Effector CD4-positive, alpha-beta T cell (primary cell): ENCODE measurements at places on chromosomes 7 and 10.

- no peak for DNase-seq
Measured at GRCh38 chr10:75408911-75409885, 7.6 kb upstream of the ZNF503 start.

- DNase-seq: no peak
Measured at GRCh38 chr10:129642427-129642826, 175.4 kb downstream of the MGMT start.

DNA sequence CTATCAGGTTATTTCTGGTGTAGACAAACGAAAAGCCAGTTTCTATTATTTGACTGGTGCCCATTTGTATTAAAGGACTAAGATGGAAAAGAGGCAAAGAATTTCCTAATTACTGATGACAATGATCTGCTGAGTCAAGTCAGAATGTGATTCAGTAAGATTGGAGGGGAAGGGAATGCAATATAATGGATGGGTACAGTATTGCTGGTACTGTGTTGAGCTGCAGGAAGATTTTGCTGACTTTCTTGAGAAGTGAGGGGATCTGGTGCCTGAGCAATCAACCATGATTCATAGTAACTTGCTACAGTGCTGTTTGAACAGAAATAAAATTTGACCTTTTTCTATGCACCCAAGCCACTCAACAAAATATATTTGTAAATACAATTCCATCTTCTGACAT lies 139.1 kb upstream of the RHEB start:
- no peak for DNase-seq

DNA sequence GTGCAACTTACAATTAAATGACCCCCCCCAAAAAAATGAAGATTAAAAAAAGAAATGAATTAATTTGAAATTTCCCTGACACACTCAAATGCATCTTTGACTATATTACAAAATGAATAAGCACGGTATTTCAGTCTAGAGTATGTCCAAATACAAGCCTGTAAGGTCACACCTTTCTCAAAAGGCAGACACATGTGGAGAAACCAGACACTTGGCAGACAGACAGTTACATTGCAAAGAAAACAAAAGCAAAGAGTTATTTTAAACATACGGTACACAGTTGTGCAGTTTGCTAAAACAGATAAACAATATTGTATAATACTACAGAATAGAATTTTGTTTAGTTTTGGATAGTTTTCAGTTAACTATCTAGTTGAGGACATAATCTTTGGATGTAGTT lies 153.0 kb downstream of the ATE1 start:
- DNase-seq: no peak

DNA sequence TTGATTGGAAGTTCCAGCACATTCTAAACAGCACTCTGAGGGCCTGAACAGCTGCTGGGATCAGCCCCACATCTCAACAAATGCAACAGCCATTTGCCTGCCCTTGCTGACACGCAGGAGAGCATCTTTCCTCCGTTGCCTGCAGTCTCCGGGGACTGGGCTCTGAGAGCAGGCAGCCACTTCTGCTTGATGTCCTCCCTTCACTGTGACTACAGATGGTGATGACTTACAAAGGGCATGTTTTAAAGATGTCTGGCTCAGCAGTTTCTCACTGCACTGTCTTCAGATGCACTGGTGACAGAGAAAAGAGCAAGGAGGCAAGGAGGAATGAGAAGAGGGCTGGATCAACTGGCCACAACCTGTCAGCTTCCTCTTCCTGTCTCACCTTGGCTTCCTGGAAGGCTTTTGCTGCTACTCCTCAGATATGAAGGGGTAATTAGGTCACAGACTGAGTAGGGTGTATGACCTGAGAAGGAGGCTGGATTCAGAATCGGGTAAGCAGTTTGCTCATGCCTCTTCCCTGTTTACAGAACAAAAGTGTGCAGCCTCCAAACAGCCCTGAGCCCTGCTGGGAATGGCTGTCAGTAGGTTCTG lies 143.5 kb upstream of the GHITM start:
- DNase-seq: no peak

- DNase-seq: no peak
Measured at GRCh38 chr7:106038916-106039315, 73.2 kb downstream of the SYPL1 start.

DNA sequence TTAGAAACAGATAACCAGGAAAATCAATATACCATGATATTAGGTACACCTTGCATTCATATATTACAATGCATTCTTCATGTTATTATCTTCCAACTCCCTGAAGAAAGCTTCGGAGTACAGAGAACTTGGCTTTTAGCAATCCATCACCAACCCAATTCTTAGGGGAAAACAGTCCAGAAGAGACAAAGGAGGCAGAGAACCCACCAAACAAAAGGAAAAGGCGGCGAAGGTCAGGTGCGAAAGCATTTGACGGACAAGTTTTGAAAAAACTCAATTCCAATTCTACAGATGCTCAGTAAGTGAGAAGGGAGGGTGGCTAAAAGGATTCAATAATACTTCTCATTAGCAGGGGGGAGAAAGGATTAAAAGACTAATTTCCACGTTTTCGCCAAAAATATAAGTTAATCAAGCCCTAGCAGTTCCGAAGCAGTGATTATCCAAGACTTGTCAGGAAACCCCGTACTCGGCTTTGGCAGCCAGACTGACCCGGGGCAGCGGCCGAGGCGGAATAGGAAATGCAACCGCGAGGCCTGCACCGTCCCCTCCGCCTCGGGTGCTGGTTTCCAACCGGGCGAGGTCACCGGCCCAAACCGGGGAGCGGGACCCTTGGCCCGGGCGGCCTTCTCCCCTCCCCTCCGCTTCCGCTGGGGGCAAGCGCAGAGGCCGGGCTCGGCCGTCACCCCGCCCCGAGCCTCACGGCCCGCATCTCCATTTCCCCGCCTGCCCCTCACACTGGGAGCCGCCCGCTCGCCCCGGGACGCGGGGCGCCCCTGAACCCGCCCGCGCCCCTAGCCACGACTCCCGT lies 747 bp downstream of the GDI2 start:
- DNase-seq: peak; percentile 21

DNA sequence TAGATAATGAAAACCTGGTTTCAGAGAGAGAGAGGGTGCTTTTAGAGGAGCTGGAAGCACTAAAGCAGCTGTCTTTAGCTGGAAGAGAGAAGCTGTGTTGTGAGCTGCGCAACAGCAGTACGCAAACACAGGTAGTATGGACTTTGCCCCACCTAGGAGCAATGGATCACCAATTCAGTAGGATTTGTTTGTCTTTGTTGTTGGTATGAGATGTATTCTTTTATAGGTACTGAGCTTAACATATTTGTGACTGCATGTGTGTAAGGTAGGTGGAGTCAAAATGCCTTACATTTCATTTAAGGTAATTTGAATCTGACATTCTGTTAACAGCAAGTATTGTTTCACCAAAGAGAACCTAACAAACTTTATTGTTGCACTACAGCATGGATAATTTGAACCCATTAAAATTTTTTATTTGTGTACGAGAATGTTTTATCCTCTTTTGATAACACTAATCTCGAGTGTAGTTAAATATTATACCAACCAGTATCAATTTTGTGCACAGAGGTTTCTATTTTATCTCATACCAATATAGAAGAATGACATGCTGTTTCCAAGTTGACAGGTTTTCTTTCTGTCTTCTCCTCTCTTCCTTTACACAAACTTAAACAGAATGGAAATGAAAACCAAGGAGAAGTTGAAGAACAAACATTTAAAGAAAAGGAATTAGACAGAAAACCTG lies 92.1 kb downstream of the CYP51A1 start:
- no peak for DNase-seq

- DNase-seq: no peak
Measured at GRCh38 chr10:125396676-125397075, 236.3 kb upstream of the CTBP2 start.

DNA sequence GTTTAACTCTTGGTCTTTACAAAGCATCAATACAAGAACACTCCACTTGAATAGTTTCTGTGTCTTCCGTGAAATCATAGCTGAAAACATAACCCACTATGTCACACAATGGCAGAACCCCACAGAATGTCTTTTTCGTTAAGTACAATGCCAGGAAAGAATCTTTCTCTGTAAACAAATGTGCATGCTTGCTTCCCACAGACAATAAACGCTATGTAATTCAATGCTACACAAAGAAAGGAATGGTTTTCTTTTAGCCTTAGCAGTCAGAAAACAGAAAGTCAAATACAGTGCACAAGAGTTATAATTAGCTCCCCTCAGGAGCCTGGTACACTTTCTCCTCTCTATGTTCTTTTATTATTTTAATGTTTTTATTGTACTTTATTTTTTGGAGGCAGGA lies 186.1 kb downstream of the SRPK2 start:
- DNase-seq: no peak
